ENCODE measurements at places on chromosomes 6 and 20. TPM values are rescaled to one million over a fixed set of nuclear protein-coding genes. Genes with fewer than 3 reads are reported as not detected.

The MUC21 gene
- not detected for total RNA-seq

The NOTCH4 gene
- total RNA-seq, result 0.82 TPM

- DNase-seq, result no peak
Observed at GRCh38 chr6:143843677-143843999, 500 bp downstream of the LTV1 start.

- no peak for DNase-seq
Observed at GRCh38 chr6:34110610-34111009, 35.3 kb downstream of the GRM4 start.

DNA sequence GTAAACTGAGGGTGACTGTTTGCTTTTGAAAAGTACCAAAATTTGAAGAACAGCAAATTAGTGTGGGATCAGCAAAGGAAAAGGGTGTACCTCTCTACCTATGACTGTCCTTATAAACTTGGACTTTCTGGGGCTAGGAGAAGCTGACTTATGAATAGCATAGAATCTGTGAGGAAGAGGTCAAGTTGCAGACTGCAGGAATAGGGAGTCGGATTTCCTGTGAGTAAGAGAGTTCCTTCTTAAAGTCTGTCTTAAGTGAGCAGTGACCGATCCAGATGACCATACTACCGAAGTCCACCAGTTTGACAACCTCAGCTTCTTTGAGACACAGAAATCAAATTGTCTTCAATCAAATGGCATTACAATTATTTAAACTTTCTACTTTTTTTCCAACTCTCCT lies 708.7 kb downstream of the UTRN start:
- DNase-seq, result no peak
